ENCODE measurements at places on chromosomes 16 and 17. TPM values are rescaled to one million over a fixed set of nuclear protein-coding genes. Genes with fewer than 3 reads are reported as not detected.

DNA sequence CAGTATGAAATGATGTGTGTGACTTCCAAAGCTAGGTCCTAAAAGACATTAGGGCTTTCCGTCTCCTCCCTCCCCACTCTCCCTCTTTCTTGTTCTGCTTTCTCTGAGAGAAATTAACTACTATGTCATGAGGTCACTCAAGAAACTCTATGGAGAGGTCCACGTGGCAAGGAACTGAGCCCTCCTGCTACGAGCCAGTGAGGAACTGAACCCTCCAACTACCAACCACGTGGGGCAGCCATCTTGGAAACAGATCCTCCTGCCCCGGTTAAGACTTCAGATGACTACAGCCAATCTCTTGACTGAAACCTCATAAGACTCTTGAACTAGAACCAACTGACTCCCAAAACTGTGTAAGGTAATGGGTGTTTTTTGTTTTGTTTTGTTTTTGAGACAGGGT lies 4.2 kb upstream of the ALOX15 start:
- no peak for DNase-seq

- DNase-seq: peak; percentile 80
Observed at GRCh38 chr16:3444032-3444388, 530 bp downstream of the NAA60 start.

HS3ST3A1 gene
- 8.8 TPM for polyA plus RNA-seq

DNA sequence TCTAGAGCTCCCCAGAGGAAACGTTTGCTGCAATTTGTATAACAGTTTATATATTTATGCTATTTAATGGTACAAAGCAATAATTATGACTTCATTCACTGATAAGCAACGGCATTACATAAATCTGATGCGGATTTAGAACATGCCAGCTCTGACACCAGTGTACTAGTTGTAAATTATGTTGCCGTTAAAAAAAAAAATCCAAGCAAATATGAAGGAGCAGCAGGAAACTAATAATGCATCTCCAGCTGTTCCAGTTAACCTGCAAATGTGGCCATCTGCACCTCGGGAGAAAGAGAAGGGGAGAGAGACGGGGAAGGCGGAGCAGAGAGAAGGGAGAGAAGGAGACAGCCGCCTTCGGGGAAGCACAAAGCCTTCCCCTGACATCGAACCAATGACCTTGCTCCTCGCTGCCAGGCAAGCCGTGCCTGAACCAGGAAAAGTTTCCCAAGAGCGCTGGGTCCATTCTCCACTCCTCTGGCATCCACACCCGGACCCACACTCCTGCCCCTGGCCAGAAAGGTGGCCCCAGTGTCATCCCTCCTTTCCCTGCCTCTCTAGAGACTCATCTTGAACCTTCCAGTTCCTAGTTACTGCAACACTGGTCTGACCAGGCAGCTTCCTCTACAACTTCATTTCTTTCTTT lies 174.8 kb downstream of the C16orf78 start:
- no peak for DNase-seq

GRCh38 chr17:9959377-9959981 lies 54.4 kb upstream of the RCVRN start:
- DNase-seq: peak; percentile 49

DNA sequence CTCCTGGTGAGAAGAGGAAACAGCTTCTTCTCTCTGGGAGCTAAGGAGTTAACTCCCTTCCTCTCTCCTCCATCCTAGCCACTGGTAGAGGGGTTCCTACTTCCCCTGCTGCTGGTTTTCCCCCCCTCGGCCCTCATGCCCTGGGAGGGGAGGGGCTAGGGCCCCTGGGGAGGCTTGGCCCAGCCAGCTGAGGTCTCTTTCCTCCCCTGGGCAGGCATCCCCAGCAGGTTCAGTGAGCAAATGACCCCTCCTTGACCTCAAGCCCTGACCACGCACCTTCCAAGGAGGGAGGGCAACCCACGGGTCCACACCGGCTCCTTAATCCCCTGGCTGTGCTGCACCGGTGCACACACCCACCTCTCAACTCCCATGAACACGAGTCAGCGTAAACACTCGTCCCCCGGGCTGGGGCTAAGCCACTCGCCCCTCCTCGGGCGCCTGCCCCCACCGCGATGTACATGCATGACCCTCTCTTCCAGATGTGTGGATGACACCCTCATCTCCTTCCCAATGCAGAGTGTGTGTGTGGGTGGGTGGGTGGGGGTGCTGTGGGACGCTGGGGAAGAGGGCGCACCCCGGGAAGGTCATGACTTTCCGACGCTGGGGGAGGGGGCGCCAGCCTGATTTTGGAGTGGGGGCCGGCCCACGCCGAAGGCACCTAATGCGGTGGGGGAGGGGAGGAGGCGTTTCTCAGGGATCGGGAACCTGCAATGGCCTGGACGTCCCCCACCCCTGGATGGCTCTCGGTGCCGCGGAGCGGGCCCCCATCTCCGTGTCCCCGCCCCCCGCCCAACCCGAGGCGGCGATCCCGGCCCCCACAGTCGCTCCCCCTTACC lies 33.7 kb downstream of the SRCIN1 start:
- DNase-seq: no peak

DNA sequence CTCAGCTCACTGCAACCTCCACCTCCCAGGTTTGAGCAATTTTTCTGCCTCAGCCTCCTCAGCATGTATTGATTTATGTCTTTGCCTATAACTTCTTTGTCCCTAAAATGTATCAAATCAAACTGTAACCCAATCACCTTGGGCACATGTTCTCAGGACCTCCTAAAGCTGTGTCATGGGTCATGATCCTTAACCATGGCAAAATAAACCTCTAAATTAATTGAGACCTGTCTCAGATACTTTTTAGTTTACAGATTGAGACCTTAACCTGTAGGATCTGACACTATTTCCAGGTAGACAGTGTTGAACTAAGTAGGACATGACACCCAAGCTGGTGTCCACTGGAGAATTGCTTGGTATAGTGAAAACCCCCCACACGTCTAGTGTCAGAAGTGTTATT lies 2.6 kb upstream of the ACSM3 start:
- DNase-seq: no peak

DNA sequence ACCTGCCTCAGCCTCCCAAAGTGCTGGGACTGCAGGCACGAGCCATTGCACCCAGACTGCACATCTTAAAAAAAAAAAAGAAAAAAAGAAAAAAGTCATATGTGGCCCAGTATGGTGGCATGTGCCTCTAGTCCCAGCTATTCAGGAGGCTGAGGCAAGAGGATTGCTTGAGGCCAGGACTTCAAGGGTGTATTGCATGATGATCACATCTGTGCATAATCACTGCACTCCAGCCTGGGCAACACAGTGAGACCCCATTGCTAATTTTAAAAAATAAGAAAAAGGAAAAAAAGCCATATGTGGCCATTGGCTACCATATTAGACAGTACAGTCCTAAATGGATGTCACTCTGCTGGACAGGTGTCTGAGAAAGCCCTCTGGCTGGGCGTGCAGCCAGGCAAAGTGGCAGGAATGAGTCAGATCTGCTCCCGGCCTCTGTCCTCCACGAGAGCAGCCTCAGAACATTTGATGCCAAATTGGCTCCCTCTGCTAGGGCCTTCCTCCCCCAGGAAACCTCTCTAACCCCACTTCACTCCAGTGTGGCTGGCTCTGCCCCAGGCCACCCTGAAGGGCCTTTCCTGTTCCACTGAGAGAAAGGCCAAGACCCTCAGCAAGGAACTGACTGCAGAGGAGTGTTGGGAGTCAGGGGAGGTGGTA lies 14.7 kb downstream of the CA7 start:
- peak; percentile 49 for DNase-seq

- DNase-seq: peak; percentile 88
Observed at GRCh38 chr17:45573924-45574770, 83.6 kb upstream of the PLEKHM1 start.

GRCh38 chr17:14866266-14866665 lies 398.9 kb downstream of the PMP22 start:
- DNase-seq: peak; percentile 24

- DNase-seq: no peak
Observed at GRCh38 chr17:67518876-67519275, 141.8 kb downstream of the PITPNC1 start.

DNA sequence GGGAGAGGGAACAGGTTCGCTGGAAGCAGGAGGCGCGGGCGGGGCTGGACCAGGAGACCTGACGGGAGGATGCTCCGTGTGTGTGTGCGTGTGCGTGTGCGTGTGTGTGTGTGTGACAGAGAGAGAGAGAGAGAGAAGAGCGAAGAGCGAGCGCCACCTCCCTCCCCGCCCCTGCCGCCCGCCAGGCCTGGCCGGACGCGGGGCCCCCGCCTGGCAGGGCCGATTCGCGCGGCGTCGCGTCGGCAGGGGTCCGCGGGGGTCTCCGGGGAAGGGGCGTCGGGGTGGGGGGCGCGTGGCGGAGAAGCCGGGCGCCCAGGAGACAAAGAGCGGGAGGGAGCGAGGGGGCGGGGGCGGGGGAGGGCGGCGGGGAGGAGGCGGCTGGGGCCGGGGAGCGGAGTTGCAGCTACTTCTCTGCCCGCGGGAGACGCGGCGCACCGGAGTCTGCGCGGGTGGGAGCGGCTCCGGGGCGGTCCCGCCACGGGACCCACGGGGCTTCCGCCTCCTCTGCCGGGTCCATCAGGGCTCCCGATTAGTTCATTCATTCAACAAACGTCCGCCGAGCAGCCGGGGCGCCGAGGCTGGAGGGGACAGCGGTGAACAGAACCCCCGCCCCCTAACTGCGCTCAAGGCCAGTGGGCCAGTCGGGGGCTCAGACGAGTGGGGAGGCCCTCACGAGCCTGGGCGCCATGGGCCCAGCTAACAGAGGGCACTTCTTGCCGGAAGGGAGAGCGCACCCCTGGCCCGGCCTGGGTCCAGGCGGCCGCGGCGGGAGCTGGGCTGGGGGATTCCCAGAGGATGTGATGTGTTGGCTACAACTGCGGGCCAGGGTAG lies at the start of gene SAMD14:
TSS of gene SAMD14 (minus strand) at position 433 of the 831 bp plus-strand sequence. CDS start 5,201 bp downstream, outside the sequence.
- peak; percentile 57 for DNase-seq

KIF2B gene
- not detected for polyA plus RNA-seq

- DNase-seq: no peak
Observed at GRCh38 chr16:65855171-65856145, 511.0 kb upstream of the CDH5 start.

CLEC19A gene
- not detected for polyA plus RNA-seq

- no peak for DNase-seq
Observed at GRCh38 chr17:34614698-34615097, 35.3 kb downstream of the TMEM132E start.

All from IMR-90 (cell line).